CD4-positive, alpha-beta T cell treated with Interleukin-6 at 100 ng/mL for 8 hours (primary cell): ENCODE measurements at places on chromosomes 6 and 20.

GRCh38 chr6:18160911-18161310 lies 5.7 kb downstream of the KDM1B start:
- DNase-seq: no peak

GRCh38 chr20:60403105-60403741 lies 445.0 kb downstream of the CDH26 start:
- no peak for DNase-seq

GRCh38 chr6:138434925-138435324 lies 30.9 kb downstream of the HEBP2 start:
- DNase-seq: no peak

- DNase-seq: no peak
These were observed 57.8 kb upstream of the NKAIN2 start for GRCh38 chr6:123745895-123746294.

- no peak for DNase-seq
These were observed 33.5 kb upstream of the VSTM2L start for GRCh38 chr20:37869334-37869861.

GRCh38 chr6:74731931-74732330 lies 473.9 kb downstream of the COL12A1 start:
- DNase-seq: no peak

- DNase-seq: no peak
These were observed 37.4 kb downstream of the PKHD1 start for GRCh38 chr6:52050051-52050405.

- no peak for DNase-seq
These were observed 43.4 kb downstream of the SLC22A3 start for GRCh38 chr6:160391419-160392116.

- no peak for DNase-seq
These were observed 41.1 kb downstream of the PPP1R3G start for GRCh38 chr6:5126214-5126613.

- no peak for DNase-seq
These were observed 45.2 kb upstream of the RREB1 start for GRCh38 chr6:7062451-7063162.

DNA sequence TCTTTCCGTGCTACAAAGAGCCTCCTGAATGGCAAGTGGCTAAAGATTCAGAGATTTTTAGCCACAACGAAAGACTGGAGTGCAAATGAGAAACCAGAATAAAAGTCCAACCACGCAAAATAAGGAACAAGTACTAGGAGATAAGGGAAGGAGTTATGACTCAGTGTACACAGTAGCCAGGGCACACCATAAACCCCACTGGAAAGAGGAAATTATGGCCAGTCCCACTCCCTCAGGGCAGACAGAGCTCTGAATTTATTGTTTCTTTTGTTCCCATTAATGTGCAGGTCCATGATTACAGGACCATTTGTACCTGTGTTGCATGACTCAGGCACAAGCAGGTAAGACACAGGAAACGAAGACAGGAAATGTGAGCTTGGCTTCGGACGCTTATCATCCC lies 150.3 kb upstream of the PREP start:
- no peak for DNase-seq

- no peak for DNase-seq
These were observed 87.5 kb downstream of the TRERF1 start for GRCh38 chr6:42363926-42364849.

DNA sequence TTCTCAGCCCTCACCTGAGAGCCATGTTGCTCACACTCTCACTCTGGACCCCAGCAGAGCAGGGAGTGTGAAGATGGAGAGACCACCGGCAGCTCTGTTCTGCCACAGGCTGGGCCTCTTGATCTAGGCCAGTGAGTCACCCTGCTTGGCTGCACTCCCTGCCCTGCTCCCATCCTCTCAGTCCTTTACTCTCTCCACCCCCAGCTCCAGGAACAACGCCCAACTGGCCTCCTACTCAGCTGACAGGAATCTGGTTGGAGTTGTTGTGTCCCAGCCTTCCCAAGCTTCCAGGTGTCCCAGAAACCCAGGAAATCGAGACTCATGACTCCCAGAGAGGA lies at the start of gene PSORS1C1:
PSORS1C1 (plus strand) TSS at position 260 of the 338 bp plus-strand sequence. CDS start 14,833 bp downstream, outside the sequence.
- DNase-seq: no peak

DNA sequence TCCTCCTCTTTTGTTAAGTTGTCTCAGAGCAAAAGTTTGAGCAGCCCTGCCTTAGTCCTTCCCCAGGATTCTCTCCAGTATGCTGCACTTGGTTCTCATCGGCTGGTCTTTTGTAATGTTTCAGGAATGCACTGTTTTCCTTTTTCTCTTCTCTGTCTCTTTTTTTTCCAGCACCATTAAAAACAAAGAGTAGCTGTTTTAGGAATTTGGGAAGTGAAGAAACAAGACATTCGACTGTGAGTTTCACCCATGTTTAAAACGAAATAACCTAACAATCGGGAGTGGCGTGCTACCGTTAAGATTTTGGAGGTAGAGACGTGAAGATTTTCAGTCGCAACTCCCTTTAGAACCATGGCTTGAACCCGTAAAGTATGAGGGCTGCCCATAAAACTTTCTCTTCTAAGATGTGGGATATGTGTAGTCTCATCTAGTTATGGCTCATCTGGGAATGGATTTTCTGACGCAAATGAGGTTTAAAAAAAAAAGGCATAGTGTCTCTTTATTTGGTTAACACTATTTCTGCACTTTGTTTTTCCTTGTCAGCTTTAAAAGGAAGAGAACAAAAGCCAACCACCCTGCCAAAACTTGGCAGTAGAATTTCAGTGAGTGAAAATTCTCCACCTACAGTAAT lies 35.9 kb upstream of the RAB23 start:
- DNase-seq: no peak

GRCh38 chr20:45098103-45098773 lies 2.7 kb downstream of the KCNS1 start:
- DNase-seq: no peak

GRCh38 chr6:168046696-168047095 lies 32.3 kb downstream of the FRMD1 start:
- no peak for DNase-seq

DNA sequence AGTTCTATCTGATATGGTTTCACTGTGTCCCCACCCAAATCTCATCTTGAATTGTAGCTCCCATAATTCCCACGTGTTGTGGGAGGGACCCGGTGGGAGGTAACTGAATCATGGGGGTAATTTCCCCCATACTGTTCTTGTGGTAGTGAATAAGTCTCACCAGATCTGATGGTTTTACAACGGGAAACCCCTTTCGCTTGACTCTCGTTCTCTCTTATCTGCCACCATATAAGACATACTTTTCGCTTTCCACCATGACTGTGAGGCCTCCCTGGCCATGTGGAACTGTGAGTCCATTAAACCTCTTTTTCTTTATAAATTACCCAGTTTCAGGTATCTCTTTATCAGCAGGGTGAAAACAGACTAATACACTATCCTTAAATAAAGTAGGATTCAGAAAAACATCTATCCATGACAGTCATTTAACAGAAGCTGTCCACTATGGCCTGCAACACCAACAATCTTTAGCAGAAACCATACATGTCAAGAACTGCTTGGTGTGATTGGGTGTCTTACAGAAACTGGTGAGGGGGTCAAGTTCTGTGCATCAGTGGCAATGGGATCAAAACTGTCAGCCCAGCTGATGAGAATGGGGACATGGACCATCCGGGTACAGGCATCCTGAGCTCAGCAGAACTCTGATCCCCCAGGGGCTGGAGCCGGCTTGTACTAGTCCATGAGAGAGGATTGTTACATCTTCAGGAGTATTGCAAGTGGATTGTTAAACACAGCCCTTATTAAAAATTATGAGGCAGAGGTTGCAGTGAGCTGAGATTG lies 59.2 kb downstream of the SCML4 start:
- DNase-seq: no peak

DNA sequence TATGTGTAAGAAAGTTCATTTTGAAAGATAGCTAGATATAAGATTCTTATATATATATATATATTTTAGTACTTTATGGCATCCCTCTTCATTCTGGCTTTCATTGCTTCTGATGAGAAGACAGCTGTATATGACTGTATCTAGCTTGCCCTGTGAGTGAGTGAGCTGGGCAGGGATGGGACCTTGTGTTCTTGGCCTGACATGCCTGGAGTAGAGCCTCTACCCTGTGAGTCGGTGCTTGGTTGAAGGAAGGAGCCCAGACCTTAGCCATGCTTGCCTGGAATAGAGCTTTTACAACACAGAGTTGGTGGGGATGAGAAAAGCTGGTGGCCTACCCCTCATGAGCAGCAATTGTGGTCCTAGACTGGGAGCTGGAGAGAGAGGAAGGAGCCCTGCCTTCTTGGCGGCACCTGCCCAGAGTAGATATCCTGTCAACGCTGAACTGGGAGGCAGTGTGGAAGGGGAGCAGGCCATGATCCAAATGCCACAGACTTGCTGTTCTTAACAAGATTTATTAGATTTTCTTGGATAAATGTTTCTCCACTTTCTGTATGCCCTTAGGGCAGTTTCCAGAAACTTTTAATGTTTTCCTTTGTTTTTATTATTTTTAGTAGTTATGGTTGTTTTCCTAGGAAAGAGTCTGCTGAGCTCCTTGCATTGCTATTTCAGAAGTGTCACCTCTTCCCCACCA lies 31.6 kb downstream of the FIG4 start:
- DNase-seq: no peak

DNA sequence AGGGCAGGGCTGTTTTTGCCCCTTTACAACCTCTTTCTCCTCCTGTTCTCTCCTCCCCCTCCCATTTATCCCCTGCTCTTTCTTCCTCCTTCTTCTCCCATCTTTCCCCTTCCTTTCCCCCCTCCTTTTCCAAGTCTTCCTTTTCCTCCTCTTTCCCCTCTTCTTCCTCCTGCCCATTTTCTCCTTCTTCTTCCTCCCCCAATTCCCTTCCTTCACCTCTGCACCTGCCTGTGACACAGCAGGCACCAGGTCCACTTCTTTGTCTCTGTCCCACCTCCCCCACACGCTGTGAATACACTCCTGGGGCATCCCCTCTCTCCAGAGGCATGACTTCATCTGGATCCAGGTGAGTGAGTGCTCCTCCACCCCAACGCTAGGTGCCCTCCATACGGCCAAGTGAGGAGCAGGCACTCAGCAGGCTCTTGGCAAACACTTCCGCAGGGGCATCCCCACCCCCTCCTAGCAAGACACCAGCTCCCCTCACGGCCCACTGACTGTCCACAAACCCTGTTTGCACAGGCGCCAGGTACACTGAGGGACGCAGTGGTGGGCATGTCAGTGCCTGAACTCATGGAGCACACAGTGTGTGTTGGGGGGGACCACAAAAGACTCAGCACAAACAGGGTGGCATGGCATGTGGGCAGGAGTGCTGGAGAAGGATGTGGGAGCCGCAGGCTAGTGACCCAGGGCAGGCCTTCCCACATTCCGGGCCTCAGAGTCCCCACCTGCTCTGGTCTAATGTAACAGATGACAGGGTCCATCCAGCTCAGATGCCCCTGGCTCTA lies 10.7 kb upstream of the TLDC2 start:
- no peak for DNase-seq

DNA sequence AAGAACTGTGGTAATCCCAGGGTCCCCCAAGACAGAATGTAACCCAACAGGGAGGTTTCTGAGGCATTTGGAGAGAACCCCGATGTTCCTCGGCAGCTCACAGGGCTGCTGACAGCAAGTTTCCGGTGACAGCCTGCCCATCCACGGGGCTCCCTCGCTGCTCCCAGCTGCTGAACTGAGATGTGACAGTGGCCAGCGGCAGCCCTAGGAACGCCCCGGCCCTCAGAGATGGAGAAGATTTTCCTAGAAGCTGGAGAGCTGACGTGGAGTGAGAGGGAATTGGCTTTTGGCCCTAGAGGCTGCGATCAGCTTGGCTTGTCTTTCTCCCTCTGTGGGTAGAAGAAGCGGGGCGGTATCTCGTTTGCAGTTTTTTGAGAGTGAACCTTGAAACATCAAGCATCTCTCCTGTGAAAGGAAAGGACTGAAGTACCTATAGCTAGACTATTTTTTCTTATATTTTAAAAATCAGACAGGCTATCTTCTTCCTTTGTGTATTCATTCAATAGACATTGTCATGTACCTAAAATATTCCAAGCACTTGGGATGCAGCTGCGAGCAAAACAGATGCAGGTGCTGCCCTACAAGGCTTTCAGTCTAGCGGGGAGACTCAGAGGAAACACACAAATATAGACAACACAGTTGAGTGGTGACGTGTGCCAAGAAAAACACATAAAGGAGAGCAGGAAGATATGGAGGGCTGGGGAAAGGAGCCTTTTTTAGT lies 28.4 kb upstream of the NFATC2 start:
- no peak for DNase-seq

DNA sequence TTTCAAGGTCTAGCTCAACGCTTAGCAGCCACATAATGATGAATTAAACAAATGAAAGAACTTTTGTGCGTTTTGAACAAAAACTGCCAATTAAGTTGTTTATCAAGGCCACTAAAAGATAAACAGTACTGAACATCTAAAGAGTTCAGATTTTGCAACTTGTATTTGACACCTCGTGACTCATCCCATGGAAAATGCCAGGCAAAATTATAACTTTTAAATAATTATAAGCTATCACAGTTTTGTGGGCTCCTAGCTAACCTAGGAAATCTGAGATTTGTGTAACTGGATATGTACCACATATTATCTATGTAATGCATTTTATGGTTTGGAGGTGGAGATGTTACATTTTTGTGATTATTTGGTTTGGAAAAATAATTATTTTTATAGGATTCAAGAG lies 9.6 kb upstream of the BAG2 start:
- DNase-seq: no peak

DNA sequence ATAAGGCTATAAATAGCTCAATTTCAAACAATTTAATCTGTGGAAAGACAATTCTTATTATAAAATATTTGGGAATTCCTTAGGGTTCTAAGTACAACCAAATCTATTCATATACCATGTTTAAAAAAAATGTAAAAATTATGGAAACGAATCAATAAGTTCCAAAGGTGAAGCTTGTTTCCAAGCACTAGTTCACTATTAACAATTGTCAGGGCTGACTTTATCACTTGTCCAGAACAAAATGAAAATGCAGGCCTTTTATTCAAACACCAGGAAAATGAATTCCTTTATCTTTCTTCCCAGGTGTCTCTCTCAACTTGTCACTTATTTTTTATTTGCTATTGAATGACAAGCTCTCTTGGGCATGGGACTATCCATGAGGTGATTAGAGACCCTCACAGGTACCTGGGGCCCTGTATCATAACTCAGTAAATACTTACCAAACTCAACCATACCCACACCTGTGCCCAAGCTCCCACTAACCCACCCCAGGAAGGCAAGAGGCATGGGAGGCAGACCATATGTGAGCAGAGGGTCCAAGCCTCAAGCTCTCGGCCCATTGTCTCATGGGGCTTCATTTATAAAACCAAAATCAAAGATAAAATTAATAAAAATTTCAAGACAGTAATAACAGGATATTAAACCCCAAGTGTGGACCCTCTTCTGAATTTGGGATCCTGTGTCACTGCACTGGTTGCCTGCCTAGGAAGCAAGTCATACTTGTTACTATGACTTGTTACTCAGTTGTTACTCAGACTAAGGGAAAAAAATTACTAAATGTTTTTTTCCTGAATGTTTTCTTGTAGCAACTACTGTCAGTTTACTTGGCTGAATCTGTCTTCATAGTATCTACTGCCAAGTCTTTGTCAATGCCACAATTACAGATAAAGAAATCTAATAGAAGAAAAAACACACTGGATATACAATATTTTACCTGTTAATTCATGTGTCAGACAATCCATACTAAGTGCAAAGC lies 54.7 kb downstream of the PTPRK start:
- no peak for DNase-seq
